Glutamatergic neuron (in vitro differentiated cells): ENCODE measurements at places on chromosomes 1 and 21.

DNA sequence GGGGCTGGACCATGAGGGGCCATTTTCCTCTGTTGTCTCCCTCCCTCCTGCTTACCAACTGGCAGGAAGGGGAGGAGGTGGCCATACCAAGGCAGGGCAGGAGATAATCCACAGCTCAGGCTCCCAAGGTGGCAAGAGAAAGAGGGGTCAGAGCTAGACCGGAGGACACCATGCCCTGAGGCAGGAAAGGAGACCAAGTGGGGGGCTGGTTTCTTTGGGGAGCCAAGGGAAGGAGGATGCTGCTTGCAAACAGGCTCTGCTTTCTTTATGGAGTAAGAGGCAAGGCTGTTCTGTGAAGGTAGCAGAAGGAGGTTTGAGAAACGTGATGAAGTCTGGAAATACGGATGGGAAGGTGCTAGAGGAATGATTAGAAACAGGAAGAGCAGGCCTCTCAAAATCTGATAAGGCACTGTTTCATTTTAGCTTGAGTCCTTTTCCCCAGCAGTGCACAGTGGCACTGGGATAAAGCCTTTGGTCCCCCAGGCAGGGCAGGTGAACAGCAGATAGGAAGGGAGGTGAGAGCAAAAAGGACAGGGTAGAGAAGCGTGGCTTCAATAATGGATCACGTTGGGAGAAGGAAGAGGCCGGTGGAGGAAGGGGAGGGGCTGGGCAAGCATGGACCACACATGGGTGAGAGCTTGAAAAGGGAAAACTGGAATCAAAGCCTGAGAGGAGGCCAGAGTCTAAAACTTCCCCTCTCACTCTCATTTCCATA is 44.2 kb upstream of the GALNT2 start:
- DNase-seq, result no peak

DNA sequence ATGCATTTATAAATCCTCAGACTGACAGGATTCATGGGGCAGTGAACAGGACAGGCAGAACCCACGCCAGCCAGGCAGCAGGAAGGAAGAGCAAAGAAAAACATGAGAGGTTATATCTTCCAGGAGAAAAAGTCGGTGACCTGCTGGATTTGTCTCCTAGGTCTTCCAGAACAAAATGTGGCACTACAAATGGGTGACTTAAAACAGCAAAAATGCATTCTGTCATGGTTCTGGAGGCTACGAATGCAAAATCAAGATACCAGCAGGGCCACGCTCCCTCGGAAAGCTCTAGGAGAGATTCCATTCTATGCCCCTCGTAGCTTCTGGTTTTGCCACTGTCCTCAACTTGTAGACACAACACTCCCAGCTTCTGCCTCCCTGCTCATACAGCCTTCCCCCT is 63.4 kb downstream of the PSMG1 start:
- DNase-seq, result no peak

- no peak for DNase-seq
These were observed 838 bp upstream of the RSRP1 start for GRCh38 chr1:25247829-25248754.

GRCh38 chr21:14321042-14321441 is 61.9 kb downstream of the HSPA13 start:
- no peak for DNase-seq

DNA sequence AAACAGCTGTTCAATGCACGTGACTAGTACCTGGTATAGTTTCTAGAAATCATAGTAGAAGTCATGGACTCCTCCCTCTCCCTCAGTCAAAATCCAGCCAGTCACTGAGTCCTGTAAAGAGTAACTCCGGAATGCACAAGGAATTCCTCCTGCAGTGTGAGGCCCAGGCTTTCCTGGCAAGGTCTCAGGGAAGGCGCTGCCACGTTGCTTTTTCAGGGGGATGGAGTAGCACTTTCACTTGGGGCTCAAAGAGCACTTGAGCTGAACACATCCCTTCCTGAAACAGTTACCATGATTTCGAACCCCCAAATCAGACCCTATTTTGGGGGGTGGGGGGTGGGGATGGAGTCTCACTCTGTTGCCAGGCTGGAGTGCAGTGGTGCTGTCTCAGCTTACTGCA is 26.4 kb upstream of the LRRC8D start:
- no peak for DNase-seq

- DNase-seq, result no peak
These were observed 380 bp downstream of the MFN2 start for GRCh38 chr1:11980676-11980972.

DNA sequence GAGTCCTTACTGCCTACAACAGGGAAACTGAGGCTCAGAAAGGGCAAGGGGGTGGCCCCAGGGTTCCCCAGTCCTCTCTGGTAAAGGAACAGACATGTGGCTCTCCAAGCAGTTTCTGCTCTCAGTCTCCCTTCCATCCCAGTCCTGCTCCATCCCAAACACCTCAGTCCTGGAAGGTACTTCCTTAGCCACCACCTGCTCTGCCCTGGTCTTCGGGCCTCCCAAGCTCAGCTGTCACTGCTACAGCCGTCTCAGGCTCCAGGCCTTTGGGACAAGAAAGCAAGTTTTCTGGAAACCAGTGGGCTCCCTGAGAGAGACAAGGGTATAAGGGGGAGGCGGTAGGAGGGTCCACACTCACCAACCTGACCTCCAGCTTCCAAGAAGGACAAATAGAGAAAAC is 23.1 kb upstream of the ADGRB2 start:
- peak; percentile 2 for DNase-seq

DNA sequence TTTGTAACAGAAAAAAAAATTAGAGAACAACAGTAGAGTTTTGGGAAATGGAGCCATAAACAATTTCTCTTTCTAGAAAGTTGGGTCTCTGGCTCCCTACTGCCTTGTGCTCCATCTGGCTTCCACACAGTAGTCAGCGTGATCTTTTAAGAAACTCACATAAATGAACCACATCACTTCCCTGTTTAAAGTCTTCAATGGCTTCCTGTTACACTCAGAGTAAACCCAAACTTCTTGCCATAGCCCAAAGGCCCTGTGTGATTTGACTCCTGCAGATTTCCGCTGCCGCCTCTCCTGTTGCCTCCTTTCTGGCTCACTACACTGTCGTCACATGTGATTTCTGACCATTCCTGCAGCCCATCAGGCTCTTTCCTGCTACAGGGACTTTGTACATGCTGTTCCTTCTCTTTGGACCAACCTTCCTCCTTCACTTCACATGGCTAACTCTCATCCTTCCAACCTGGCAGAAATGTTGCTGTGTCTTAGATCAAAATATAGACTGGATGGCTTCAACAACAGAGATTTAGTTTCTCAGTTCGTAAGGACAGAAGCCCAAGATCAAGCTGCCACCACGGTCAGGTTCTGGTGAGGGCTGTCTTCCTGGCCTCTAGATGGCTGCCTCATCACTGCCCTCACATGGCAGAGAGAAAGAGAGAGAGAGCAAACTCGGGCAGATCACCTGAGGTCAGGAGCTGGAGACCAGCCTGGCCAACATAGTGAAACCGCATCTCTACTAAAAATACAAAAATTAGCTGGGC is 34.0 kb downstream of the OPRD1 start:
- DNase-seq, result no peak

DNA sequence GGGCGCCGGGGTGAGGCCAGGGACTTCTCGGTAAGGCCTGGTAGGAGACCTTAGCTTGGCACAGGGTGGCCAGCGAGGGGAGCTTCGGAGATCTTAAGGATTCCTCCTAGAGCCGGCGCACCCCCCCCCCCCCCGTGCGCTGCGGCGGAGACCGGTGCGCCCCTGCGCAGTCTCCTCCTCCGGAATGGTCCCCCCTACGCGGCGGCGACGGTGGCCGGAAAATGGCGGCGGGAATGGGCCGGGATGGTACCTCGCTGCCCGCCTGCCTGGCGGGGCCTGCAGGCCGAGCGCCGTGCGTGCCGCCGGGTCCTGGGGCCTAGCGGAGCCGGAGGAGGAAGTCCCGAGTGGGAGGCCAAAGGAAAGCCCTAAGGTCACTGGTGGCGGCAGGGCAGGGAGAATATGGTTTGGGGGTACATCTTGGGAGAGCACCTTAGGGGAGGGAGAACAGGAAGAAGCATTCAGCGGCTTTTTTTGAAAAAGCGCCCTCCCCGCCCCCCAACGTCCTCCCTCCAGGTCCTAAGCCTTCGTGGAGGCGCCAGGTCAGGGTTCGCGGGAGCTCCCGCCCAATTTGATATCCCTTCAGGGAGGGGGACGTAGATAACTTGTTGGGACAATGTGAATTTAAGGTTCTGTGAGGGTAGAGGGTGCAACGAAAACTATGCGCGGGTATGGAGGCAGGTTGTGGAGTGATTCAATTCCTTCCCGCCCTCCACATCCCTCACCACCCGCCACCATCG is 429 bp downstream of the SRRM1 start:
- peak; percentile 54 for DNase-seq

- no peak for DNase-seq
These were observed 17.6 kb downstream of the GPR137B start for GRCh38 chr1:236159704-236160539.

- no peak for DNase-seq
These were observed 154.5 kb upstream of the KCND3 start for GRCh38 chr1:112143871-112144441.

- DNase-seq, result no peak
These were observed 50.7 kb downstream of the ERG start for GRCh38 chr21:38447611-38448010.

DNA sequence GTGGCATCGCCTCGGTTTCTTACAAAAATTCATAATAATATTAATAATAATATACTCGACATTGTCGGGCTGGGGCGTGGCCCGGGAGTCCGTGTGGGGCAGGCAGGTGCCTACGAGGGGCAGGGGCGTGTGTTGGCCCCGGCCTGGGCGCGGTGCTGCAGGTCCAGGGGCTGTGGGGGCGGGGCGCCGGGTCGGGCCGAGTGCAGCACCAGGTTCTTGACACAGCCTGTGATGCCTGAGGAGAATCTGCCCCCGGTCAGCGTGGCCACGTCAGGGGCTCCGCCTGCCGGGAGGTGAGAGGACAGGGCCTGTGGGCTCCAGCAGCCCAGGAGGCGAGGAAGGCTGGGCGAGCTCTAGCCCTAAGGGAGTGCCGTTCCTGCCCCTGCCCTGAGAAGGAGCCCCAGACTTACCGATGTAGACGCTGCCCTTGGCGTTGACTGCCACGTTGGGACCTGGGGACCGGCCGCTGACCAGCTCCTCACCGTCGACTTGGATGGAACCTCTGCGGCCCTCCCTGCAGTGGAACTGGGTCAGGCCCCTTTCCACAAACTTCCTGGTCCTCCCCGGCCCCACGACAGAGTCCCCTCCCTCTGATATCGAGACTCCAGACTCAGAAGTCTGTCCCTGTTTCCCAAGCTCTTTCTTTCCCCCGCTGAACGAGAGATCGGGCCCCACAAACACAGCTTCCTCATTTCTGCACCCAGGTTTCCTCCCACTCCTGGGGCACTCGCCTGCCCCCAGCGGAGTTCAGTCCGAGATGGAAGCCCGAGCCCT is 11.3 kb downstream of the LDLRAD2 start:
- DNase-seq, result no peak

DNA sequence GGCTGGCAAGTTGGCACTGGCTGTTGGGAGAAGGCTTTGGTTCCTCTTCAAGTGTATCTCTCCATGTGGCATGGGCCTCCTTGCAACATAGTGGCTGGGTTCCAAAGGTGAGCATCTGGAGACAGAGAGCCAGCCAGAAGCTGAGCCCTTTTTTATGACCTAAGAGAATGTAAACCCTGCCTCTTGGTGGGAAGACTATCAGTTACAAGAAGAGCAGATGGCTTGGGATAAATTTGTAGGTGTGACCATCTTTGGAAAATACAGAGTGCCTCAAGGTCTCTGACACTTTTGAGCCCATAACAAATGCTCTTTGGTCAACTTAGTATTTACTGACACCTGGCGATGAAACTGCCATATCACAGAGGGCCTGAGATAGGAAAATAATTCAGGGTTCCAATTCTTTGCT is 31.4 kb upstream of the PRELP start:
- DNase-seq, result no peak

DNA sequence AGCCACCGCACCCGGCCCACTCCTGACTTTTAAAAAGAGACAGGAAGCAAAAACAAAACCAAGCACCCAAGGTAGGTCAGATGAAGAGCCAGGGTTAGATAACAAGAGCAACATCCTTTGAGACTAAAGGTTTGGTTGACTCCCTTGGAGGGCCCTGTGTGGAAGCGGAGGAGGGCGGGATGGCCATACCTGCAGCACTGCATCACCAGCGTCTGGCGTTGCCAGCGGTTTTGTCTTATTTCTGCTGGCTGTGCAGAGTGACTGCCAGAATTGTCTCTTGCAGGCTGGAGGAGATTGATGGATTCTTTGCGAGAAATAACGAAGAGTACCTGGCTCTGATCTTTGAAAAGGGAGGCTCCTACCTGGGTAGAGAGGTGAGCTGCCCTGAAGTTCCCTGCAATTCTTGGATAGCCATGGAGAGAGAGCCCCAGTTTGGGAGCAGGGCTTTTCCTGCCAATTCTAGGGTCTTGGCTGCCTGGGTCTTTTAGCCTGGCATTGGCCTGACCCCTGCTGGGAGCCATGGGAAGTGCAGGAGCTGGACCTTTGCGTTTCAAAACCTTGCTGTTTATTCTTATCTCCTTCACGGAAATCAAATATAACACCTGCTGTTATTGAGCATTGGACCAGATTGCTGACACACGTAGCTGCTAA is 24.0 kb downstream of the QSOX1 start:
- peak; percentile 89 for DNase-seq

DNA sequence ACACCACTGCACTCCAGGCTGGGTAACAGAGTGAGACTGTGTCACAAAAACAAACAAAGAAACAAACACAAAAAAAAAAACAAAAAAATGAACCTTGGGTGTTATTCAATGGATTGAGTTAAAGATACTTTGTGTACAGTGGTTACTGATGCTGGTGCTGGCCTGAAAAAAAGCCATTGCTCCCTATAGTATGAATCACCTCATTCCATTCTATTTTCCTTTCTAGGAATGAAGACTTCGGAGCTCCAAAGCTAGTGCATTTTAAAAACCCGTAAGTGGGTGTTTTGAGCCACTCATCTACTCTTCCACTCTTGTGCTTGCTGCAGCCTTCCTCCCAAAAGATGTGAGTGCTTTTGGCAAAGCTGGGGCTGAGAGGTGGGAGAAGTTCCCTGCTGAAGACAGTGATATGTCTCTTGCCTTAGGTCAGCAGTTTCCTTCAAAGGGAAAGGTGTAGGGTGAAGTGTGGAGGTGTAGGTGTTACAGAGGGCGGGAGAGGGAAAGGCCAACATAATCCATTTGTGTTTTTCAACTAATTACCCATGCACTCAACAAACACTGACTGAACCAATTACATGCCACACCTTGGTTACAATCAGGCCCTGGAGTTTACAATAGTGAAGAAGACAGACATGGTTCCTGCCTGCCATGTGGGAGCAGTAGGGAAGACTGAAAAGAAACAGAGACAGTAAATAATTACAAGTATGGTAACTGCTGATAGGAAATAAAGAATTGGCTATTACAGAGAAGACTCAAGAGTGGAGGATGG is 55.0 kb upstream of the SERBP1 start:
- no peak for DNase-seq
